Neural crest cell (in vitro differentiated cells): ENCODE measurements at places on chromosomes 5 and 9.
A peak's percentile ranks its signal among the peaks of the same experiment; 100 is the strongest.

DNA sequence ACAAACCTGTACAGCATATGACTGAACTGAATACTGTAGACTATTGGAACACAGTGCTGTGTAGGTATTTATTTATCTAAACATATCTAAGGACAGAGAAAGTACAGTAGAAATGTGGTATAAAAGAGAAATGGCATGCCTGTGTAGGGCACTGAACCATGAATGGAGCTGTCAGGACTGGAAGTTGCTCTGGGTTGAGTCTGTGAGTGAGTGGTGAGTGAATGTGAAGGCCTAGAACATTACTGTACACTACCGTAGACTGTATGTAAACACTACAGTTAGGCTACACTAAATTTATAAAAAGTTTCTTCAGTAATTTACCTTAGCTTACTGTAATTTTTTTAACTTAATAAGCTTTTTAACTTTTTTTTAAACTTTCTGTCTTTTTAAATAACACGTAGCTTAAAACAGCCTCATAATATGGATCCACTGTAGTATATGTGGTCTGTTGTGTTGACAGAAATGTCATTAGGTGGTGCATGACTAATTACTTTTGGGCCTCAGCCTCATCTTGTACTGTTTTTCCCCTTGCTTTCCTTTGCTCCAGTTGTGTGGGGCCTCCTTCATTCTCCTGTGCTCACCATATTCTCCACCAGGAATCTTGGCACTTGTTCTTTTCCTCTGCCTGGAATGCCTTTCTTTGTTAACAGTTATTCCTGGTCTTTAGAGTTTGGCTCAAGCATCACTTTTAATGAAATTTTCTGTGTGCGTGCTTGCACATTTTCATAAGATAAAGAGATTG, 8.8 kb downstream of the SPIN1 start:
- DNase-seq, result no peak

GRCh38 chr9:105245029-105245890, 809 bp downstream of the SLC44A1 start:
- DNase-seq, result peak; percentile 23

- no peak for DNase-seq
These were observed 342.2 kb downstream of the TRIM32 start for GRCh38 chr9:117029341-117029740.

DNA sequence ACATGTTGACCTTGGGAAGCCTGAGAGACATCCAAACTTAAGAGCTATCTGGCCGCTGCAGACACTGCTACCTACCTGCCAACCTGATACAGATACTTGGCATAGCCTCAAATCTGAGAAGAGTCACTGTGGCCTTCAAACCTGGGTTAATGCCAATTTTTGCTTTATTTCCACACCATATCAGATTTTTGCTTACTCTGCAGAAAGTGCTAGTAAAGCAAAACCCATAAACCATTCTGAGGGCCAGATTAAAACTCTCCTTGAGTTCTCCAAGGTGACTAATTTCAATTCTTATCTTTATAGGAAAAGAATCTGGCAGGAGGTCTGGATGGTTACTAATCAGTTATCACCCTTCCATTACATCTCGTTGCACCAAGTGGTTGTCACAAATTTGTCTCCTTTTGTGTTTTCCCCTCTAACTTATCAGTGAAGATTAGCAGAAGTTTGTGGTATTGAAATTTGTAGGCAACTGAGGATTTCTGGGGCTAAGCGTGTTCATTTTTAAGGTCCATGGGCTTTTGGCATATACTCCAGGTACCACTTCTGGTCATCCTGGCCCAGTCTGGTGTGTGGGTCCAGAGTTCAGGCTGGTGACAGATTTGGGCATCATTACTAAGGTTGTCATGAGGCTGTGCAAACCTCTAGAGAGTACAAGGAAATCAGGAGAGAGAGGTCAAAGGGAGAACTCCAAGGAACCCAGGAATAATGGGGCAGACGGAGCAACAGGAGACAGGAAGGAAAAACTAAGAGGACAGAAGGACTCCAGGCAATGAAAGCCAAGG, 177.9 kb downstream of the TSSK1B start:
- DNase-seq, result no peak

- DNase-seq, result no peak
These were observed 981.2 kb downstream of the TLE4 start for GRCh38 chr9:80552931-80553330.

GRCh38 chr5:77650686-77651085, 12.2 kb upstream of the OTP start:
- no peak for DNase-seq

- DNase-seq, result no peak
These were observed 5.4 kb downstream of the TOR2A start for GRCh38 chr9:127729522-127730256.

GRCh38 chr5:148125641-148126040, 42.7 kb upstream of the SPINK14 start:
- no peak for DNase-seq

DNA sequence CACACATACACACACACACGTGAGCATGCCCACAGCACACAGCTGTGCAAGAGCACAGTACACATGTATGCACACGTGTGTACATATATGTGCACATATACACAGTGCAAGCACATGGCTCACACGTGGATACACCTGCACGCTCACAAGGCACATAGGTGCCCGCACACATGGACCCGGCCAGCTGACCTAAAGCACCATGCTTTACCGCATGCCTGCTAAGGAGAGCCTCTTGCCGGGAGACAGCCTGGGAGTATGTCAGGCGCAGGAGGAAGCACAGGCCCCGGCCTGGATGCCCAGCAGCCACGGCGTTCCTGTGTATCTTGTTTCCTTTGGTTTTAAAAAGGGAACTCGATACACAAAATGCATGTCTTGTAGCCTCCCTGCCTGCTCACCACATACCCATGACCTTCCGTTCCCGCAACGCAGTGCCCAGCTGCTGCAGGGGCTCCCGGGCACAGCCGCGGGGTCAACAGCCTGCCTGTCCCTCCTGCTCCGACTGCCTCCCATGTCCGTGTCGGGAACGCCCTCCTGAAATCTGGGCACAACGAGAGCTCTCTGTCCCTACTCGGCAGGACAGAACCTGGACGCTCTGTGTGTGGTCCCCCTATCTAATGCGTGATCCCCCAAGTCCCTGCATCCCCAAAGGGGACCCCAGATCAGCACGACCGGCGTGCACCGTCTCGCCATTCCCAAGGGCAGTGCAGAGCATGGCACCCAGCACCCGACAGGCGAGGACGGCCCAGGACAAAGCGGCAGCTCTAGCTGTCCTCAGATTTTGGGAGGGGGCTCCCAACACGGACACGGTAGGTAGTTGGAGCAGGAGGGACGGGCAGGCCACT, 3.6 kb downstream of the SLC12A7 start:
- no peak for DNase-seq

- DNase-seq, result no peak
These were observed 738.6 kb upstream of the ZNF608 start for GRCh38 chr5:125484742-125485641.

GRCh38 chr9:135821116-135821515, 86.2 kb downstream of the CAMSAP1 start:
- no peak for DNase-seq

GRCh38 chr9:35051069-35051967, 21.1 kb downstream of the VCP start:
- peak; percentile 59 for DNase-seq

GRCh38 chr5:5794118-5794560, 371.7 kb downstream of the ICE1 start:
- no peak for DNase-seq

- no peak for DNase-seq
These were observed 394.3 kb downstream of the GADD45G start for GRCh38 chr9:89999176-89999533.

DNA sequence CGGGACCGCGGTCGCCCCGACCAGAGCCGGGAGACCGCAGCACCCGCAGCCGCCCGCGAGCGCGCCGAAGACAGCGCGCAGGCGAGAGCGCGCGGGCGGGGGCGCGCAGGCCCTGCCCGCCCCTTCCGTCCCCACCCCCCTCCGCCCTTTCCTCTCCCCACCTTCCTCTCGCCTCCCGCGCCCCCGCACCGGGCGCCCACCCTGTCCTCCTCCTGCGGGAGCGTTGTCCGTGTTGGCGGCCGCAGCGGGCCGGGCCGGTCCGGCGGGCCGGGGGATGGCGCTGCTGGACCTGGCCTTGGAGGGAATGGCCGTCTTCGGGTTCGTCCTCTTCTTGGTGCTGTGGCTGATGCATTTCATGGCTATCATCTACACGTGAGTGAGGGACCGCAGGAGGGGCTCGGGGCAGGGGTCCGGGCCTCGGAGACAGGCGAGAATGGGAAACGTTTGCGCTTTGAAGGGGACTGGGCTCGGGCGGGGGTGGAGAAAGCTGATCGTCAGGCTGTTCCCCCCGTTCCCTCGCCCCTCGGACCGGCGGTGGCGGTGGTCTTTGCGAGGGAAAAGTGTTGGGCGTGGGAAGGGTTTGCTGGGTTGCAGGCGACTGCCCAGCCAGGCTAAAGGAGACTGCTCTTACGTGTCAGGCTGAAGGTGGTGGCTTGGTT, 457 bp downstream of the UGCG start:
- DNase-seq, result peak; percentile 52

DNA sequence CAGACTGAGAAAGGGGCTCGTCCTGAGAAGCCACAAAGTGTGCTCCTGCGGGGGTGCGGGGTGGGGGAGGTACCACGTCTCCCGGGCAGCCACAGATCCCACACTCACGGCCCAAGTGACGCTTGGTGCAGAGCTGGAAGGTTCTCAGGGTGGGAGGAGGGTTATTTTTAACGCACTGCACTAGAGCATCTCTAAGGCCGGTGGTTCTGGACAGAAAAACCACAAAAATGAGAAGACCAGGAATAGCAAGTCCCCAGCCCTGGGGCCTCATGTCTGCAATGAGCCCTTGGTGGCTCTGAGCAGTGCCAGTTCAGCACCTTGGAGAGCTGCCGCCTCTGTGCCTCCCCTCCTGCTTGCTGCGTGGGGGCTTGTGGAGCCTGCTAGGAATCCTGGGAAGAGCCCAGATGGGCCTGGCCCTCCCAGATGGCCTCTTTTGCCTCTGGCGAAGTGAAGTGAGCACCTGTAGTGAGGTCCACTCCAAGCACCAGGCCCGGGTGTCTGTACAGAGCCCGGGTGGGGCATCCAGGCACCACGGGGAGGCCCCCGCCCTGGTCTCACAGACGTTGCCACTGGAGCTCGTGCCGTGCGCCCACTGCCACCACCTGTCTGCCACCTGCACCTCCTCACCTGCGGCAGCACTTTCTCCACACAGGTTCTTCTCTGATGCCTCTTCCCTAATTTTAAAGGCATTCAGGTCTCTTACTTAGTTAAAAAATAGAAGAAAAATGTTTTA, 48.9 kb upstream of the CACNA1B start:
- peak; percentile 45 for DNase-seq

- DNase-seq, result peak; percentile 45
These were observed 168.8 kb downstream of the PDE4D start for GRCh38 chr5:59724482-59725391.

DNA sequence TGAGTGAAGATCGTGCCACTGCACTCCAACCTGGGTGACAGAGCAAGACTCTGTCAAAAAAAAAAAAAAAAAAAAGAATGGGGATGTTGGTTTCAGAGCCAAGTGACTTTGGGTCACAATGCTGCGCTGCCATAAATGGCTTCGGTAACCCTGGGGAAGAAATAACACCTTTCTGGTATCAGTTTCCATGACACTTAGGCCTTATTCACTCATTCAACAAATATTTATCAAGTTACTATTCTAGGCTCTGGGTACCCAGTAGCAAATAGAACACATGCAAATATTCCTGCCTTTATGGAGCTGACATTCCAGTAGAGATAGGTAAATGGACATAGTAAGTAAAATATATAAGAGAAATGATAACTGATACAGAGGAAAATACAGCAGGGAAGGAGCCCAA, 454.2 kb downstream of the PDE4D start:
- DNase-seq, result no peak

DNA sequence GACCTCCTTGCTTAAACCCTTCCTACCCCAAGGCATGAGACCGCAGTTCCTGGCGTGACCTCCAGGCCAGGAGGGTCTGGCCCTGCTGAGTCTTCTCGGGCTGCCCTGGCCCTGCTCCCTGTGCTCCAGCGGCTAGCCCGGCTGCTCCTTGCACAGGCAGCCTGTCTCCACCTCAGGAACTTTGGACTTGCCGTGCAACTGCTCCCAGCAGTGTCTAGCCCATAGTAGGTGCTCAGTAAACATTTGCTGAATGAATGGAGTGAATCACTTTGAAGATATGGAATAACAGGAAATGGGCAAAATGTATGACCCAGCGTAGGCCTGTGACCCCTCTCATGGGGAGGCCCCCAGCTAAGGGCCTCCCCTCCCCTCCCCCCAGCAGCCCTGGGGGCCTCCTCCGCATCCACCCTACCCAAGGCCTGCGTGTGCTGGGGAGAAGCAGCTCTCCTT, 127.1 kb downstream of the ZNF354C start:
- DNase-seq, result no peak

DNA sequence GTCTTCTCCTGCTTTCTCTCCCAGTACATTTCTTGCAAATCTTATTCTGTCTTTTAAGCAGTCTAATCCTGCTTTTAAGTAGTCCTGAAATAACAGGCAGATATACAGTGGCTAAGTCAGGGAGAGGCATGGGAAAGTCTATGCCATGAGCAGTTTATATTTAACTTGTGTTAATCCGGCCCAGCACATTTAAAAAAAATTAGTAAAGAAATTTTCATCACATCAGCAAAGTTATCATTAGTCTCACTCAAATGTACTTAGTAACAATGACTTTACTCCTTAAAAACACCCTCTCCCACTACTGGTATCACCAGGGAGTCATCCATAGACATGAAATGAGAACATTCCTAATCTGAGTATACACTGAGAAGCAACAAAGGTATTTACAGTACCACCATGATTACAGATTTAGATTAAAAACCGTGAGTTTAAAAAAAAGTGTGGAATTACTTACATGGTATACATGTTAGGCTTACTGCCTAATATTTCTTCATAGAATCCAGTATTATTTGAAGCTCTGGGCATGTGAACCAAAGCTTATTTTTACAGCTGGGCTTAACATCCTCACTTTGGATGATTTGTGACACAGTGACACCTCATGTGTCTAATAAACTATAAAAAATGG, 75.9 kb upstream of the DAB2 start:
- DNase-seq, result no peak

DNA sequence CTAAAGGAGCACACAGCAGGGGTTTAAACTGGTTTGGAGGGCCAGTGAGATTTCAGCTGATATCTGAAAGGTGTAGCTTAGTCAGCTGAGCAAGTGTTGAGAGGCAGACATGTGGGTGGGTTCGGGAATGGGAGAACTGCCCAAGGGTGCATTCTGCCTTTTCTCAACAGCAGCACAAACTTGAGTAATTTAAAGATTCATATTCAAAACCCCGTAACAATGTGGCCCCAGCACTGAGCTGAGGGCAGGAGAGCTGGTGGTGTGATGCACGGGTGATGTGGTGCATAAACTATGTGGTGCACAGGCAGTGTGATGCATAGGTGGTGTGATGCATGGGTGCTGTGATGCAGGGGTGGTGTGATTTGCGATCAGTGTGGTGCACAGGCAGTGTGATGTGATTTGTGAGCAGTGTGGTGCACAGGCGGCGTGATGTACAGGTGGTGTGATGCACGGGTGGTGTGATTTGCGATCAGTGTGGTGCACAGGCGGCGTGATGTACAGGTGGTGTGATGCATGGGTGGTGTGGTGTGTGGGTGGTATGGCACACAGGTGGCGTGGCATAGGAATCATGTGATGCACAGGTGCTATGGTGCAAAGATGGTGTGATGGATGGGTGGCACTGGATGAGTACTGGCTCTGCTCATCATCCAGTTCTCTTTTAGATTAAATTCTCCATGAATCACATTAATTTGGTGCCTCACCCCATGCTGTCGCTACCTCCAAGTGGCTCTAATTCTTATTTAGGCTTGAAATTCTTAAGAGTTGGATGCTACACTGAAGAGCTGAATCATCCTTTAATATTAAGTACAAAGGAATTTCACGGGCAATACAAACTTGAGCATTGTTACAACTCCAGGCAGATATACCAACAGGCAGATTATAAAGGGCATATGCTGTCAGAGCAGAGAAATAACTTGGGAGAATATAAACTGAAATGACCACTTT, 53.6 kb downstream of the DAP start:
- no peak for DNase-seq
